ENCODE measurements at places on chromosomes 7 and 10.
A peak's percentile ranks its signal among the peaks of the same experiment; 100 is the strongest.

DNA sequence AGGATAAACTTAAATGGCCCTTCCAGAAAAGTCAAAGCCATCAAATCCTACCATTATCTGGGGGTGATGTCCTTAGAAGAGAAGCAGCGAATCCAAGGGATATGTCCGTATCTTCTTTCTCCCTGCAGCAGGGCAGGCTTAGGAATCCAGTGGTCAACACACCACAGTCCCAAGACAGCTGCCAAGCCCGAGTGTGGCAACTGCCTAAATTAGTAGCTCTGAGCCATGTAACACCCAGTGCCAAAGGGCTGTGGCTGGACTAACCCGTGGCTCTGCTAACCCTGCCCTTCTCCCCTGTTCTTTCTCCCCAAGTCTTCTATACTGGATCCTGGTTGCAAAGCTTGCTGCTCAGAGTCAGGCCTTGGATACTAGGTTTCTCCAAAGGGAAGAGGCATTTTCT lies 74.8 kb downstream of the CDK1 start:
- no peak for DNase-seq

DNA sequence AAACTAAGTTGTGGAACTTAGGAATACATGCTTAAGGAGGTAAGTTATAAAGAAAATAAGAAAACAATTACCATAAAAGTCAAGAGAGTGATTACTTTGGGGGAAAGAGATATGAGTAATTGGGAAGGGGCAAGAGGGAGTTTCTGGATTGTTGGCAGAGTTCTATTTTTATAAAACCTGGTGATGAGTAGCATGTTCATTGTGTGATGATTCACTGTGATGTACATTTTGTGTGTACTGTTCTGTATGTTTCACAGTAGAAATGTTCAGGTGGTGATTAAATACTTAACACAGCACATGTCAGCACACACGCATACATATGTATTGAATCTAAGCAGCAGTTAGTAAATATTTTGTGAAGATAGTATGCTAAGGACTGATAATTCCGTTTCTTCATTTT lies 9.7 kb upstream of the OIT3 start:
- DNase-seq, result no peak

GRCh38 chr7:28408960-28409715 lies 3.2 kb upstream of the CREB5 start:
- DNase-seq, result peak; percentile 89

- no peak for DNase-seq
Measured at GRCh38 chr7:2864204-2864985, 20.3 kb upstream of the GNA12 start.

DNA sequence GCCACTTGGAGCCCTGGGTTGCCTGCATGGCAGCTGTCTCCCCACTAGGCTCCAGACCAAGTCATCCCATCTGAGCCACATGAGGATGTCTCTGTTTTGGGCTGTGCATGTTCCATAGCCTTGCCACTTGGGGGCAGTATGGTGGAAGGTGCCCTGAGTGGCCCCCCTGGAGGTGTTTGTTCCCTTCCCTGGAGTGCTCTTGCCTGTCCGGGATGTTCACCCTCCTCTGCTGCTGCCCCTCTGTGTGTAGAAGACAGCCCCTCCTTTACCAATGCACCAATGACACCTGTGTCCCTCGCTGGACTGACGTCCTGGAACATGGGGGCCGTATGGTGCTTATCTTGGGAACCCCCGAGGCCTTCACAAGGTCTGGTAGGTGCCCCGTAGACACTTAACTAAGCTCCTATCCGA lies 100.2 kb downstream of the ACTR3B start:
- no peak for DNase-seq

- DNase-seq, result no peak
Measured at GRCh38 chr7:31083210-31083786, 31.2 kb downstream of the ADCYAP1R1 start.

GRCh38 chr7:4015996-4016395 lies 666.1 kb upstream of the FOXK1 start:
- no peak for DNase-seq

DNA sequence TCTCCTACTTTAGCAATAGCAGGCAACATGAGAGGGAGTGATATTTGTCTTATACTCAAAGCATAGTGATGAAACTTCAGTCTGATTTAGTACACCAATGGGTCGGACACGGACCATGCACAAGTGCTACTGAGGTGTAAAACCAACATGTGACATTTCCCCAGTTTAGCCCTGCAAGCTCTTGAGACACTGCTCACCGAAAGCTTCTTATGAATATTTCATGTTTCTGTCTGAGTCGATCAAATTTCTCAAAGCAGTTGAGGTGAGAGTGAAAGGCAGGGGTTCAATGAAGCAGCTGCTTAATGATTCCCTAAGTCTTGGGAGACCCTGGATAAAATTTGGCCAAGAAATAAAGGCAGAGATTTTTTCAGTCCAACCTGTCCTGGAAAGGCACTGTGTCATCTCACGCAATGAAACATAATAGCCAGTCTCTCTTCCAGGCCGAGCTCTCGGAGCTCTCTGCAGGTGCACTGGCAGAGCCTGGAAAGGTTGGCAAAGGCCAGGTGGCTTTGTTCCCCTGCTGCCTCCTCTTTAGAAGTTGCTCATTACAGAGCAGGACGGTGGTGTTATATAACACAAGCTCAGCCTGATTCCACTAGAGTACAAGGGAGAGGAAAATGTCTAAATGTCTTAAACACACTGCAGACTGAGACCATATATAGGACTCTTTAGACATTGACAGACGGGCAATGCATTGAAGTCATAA lies 33.9 kb upstream of the XPNPEP1 start:
- no peak for DNase-seq

DNA sequence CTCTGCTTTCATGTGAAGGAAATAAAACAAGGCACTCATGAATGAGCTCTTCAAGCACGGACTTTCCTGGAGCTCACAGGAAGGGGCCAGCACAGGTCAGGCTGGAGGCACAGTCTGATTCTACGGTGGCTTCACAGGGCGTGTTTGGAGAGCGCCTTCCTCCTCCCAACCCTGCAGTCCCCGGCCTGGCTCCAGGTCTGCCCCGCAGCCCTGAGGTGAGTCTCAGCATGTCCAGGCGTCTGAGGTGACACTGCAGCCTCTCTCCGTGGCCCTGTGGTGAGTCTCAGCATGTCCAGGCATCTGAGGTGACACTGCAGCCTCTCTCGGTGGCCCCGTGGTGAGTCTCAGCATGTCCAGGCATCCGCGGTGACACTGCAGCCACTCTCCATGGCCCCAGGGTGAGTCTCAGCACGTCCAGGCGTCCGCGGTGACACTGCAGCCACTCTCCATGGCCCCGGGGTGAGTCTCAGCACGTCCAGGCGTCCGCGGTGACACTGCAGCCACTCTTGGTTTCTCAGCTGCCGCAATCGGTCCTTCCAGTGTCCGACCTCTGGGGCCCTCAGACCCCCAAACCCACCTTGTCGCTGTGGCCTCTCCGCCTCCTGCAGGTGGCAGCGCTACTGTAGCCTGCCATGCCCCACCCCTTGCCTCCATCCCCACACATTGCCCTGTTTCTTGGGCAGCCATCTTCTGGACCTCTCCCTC lies 381.7 kb downstream of the DNAJB6 start:
- DNase-seq, result no peak

DNA sequence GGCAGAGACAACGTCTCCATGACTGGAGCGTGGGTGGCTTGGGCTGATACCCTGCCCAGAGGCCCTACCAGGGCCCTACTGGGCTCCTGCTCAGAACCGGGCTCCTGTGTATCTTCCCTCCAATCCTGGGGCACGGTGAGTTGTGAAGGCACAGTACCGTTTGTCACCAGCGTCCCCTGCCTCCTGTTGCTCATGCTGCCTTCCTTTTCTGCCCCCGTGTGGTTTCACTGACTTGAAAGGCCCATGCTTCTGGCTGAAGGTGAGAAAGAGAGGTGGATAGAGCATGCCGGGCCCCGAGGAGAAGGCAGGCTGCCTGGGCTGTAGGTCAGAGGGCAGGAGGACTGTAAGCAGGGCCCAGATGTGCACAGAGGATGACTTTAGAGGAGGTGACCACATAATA lies 9.1 kb upstream of the DMBT1 start:
- DNase-seq, result no peak

GRCh38 chr10:106559442-106559841 lies 605.1 kb downstream of the SORCS1 start:
- DNase-seq, result no peak

DNA sequence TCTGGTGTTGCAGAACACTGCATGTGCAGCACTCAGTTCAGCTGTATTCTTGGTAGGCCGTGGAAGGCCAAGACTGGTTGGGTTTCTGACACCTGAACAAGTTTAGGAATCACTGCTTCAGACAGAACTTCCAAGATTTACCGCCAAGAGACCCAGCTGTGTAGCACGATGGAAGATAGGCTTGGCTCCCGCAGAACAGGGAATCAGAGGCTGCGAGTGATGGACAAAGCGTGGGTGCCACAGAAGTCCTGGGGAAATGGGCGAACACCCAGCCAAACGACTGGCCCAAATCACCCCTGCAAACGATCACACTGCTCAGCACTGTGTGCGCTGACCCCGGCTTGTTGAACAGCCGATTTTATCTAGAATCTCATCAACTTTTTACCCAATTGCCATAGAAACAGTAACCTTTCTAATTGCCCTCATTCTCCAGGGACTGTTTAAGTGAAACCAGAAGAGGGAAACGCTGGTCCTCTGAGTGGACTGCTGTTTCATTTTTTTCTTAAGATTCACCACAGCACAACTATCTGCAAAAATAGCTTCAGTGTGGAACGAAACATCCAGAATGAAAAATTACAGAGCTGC lies 17.9 kb downstream of the ZFAND2A start:
- no peak for DNase-seq

DNA sequence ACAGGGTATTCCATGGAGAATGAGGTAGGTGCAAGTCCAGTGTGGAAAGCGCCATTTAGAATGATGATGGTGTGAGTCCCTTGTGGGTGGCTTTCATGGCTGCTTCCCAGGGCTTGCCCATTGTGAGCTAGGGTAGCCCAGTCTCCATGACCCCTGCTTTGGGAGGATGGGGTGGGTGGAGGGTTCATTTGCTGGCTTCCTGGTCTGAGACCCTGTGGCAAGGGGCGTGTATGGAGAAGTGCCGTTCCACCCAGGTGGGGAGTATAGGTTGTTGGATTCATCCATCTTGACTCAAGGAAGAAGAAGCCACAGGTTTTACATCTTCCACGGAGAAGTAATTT lies 27.7 kb downstream of the CCM2 start:
- no peak for DNase-seq

- no peak for DNase-seq
Measured at GRCh38 chr7:6175645-6176044, 96.8 kb downstream of the CYTH3 start.

Data from HTR-8/SVneo (cell line).